ENCODE measurements at places on chromosomes 6 and 20. TPM values are rescaled to one million over a fixed set of nuclear protein-coding genes. Genes with fewer than 3 reads are reported as not detected.

GRCh38 chr6:135972586-135972985, 121.1 kb downstream of the PDE7B start:
- H3K27ac ChIP-seq = no peak overlapping the region
- H3K4me3 ChIP-seq = no peak overlapping the region
- DNase-seq = no peak
- no peaks in the 10 kb centered on the region for H3K36me3 ChIP-seq

HMGCLL1 gene
- not detected for total RNA-seq

DNA sequence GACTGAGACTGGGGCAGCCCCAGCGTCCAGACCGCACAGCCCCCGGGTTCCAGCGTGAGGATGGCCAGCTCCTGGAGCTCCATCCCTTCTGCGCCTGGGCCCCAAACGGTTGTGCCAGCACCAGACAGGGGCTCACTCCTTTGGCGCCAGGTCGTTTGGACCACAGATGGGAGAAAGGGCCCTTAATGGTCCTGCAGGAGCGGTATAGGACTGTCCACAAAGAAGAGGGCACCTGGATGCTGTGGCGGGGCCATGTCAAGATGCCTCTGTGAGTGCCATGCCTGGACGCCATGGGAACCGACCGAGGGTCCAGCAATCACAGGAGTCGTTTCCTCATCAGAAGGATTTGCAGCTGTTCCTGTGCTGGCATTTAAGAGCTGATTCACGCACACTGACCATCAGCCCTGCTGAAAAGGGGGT, 82.7 kb downstream of the DLL1 start:
- no peaks in the 10 kb centered on the region for H3K4me1 ChIP-seq
- H3K36me3 ChIP-seq = no peaks in the 10 kb centered on the region
- H3K4me3 ChIP-seq = no peak overlapping the region
- H3K27ac ChIP-seq = no peak overlapping the region

- no peak overlapping the region for H3K27ac ChIP-seq
- no peak for DNase-seq
- no peaks in the 10 kb centered on the region for H3K36me3 ChIP-seq
- no peaks in the 10 kb centered on the region for H3K27me3 ChIP-seq
- no peak overlapping the region for H3K4me3 ChIP-seq
Measured at GRCh38 chr6:128305228-128305627, 215.2 kb downstream of the PTPRK start.

GRCh38 chr6:8865451-8865850, 430.1 kb upstream of the SLC35B3 start:
- no peak overlapping the region for H3K4me3 ChIP-seq
- no peak for DNase-seq
- H3K27ac ChIP-seq = no peak overlapping the region
- no peaks in the 10 kb centered on the region for H3K4me1 ChIP-seq
- no peaks in the 10 kb centered on the region for H3K27me3 ChIP-seq

DNA sequence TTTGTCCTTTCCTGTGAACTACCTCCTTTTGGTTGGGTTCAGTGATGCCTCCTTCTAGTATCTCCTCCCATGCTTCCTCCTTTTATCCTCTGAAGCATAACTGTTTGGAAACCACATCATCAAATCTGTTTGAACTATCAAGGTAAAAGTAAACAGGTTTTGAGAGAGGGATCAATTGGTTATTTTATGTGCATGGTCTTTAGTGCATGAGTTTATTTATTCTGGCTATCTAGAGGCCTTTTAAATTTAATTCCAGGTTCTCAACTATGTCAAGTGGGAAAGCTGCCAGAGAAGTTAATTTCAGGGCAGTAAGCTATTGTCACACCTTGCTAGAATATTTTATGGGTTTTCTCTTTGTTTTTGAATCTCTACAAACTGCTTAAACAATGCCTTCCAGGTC, 54.1 kb downstream of the WASF1 start:
- DNase-seq = no peak
- no peaks in the 10 kb centered on the region for H3K36me3 ChIP-seq
- no peak overlapping the region for H3K4me3 ChIP-seq
- H3K27me3 ChIP-seq = no peaks in the 10 kb centered on the region
- no peaks in the 10 kb centered on the region for H3K4me1 ChIP-seq

DNA sequence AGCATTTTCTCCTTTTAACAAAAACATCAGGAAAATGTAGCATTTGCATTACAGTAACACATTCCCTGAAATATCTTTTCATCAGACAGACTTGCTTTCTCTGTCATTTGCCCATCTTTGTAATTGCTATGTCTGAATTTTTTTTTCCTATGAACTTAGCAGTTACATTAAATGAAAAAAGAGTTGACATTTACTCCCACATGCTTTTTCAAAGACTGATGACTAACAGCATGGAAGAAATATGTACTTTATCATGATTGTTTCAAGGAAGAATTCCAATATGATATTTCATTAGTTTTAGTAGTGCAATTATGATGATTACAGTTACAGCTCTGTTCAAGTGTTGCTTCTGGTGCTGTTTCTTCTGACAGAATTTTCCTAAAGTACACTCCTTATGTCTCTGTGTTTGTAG, 864.5 kb upstream of the MAN1A1 start:
- no peaks in the 10 kb centered on the region for H3K27me3 ChIP-seq
- no peaks in the 10 kb centered on the region for H3K4me1 ChIP-seq
- no peaks in the 10 kb centered on the region for H3K36me3 ChIP-seq
- H3K27ac ChIP-seq = no peak overlapping the region
- H3K4me3 ChIP-seq = no peak overlapping the region

DNA sequence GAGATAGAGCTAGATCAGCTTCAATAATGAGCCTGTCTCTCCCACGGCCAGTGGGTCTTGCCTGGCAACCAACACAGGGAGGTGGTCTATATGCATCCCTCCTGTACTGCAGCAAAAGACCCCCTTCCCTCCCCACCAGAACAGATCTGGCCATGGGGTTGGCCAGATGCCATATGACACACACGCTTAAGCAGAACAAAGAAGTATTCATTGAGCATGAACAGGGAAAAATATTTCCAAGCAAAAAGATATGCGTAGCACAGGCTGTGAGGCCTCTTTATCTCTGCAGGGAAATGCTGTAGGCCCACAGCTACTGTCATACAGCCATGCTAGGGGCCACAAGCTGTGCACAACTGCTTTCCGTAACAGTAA, 73.4 kb upstream of the NRSN1 start:
- H3K27ac ChIP-seq = no peak overlapping the region
- no peaks in the 10 kb centered on the region for H3K4me1 ChIP-seq
- H3K27me3 ChIP-seq = no peaks in the 10 kb centered on the region
- no peaks in the 10 kb centered on the region for H3K36me3 ChIP-seq

BPIFA1 gene
- total RNA-seq = not detected

GRCh38 chr6:79546186-79546585, 9.0 kb upstream of the LCA5 start:
- no peak overlapping the region for H3K4me3 ChIP-seq
- no peaks in the 10 kb centered on the region for H3K36me3 ChIP-seq
- peak overlapping the region; percentile 33 for H3K27ac ChIP-seq
- H3K4me1 ChIP-seq = peaks cover 13% of the 10 kb centered on the region
- DNase-seq = no peak

DNA sequence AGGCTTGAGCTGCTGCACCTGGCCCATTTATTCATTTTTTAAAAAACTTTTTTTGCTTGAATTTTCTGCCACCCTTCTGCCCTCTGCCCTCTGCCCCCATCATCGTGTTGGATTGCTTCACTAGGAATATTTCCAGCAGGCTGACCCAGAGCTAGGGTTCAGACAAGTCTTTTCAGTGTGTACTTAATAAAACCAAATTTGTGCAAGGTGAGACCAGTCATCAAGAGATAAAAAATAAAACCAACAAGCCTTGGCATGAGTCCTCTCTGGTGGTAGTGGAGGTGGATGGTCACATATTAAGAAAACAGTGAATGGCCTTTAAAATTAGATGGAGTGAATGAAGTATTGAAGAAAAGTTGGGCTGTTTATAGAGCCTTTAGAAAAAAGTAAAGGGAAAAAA, 239.6 kb downstream of the CDKAL1 start:
- H3K4me1 ChIP-seq = no peaks in the 10 kb centered on the region
- H3K27me3 ChIP-seq = no peaks in the 10 kb centered on the region
- no peak overlapping the region for H3K4me3 ChIP-seq
- no peak overlapping the region for H3K27ac ChIP-seq

GRCh38 chr6:130396722-130397121, 30.9 kb downstream of the TMEM200A start:
- no peak for DNase-seq
- no peaks in the 10 kb centered on the region for H3K4me1 ChIP-seq
- H3K27ac ChIP-seq = no peak overlapping the region
- no peaks in the 10 kb centered on the region for H3K27me3 ChIP-seq

SIRPB1 gene
- total RNA-seq = 1.4 TPM

GRCh38 chr6:45169815-45170214, 158.3 kb upstream of the RUNX2 start:
- no peak for DNase-seq
- H3K4me1 ChIP-seq = no peaks in the 10 kb centered on the region
- H3K4me3 ChIP-seq = no peak overlapping the region
- H3K36me3 ChIP-seq = no peaks in the 10 kb centered on the region
- H3K27me3 ChIP-seq = no peaks in the 10 kb centered on the region

DNA sequence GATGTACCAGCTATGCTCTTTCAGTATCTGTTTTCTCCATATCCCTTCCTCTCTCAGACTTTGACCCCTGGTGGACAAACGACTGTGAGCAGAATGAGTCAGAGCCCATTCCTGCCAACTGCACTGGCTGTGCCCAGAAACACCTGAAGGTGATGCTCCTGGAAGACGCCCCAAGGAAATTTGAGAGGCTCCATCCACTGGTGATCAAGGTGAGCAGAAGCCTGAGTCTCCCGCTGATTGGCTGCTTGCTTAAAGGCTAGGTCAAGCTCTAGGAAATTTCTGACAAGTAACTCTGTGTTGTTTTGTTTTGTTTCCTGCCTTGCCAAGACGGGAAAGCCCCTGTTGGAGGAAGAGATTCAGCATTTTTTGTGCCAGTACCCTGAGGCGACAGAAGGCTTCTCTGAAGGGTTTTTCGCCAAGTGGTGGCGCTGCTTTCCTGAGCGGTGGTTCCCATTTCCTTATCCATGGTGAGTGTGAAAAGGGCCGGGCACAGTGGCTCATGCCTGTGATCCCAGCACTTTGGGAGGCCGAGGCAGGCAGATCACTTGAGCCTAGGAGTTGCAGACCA, 28.6 kb downstream of the C6orf89 start:
- DNase-seq = no peak
- peaks cover 21% of the 10 kb centered on the region for H3K36me3 ChIP-seq
- no peak overlapping the region for H3K4me3 ChIP-seq

BIRC7 gene
- total RNA-seq = not detected

CAP2 gene
- total RNA-seq = 20.6 TPM

FRS3 gene
- total RNA-seq = 2.6 TPM

CCN6 gene
- not detected for total RNA-seq

DEFB132 gene
- total RNA-seq = not detected

- peak overlapping the region; percentile 59 for H3K27ac ChIP-seq
- peak overlapping the region; percentile 26 for H3K4me3 ChIP-seq
- no peaks in the 10 kb centered on the region for H3K36me3 ChIP-seq
Measured at GRCh38 chr6:117448732-117449485, 23.2 kb upstream of the ROS1 start.

Data from thoracic aorta (tissue), 2 donors.